ENCODE measurements at places on chromosomes 6 and 20. TPM values are rescaled to one million over a fixed set of nuclear protein-coding genes. Genes with fewer than 3 reads are reported as not detected.

Gene LAMA4
- total RNA-seq, result not detected

Gene RIMS4
- total RNA-seq, result not detected

Gene LMBRD1
- 19.6 TPM for total RNA-seq

Gene PGBD1
- 3.6 TPM for total RNA-seq

Gene EYS
- not detected for total RNA-seq

Gene SLC35D3
- total RNA-seq, result not detected

Gene MRAP2
- total RNA-seq, result not detected

Gene NKAIN4
- total RNA-seq, result not detected

Gene LST1
- total RNA-seq, result 139 TPM

Gene LY6G6C
- total RNA-seq, result not detected

Gene CLIC5
- total RNA-seq, result 2.2 TPM

Gene UNC5CL
- 1.1 TPM for total RNA-seq

Data from activated CD8-positive, alpha-beta T cell treated with anti-CD3 and anti-CD28 coated beads, Interleukin-2, amount 10 ng/mL, durations not matched to agents 7 days and 5 days (primary cell).